ENCODE measurements at places on chromosomes 11 and 22.

- no peak for DNase-seq
Measured at GRCh38 chr11:65442842-65443331, 20.3 kb downstream of the NEAT1 start.

DNA sequence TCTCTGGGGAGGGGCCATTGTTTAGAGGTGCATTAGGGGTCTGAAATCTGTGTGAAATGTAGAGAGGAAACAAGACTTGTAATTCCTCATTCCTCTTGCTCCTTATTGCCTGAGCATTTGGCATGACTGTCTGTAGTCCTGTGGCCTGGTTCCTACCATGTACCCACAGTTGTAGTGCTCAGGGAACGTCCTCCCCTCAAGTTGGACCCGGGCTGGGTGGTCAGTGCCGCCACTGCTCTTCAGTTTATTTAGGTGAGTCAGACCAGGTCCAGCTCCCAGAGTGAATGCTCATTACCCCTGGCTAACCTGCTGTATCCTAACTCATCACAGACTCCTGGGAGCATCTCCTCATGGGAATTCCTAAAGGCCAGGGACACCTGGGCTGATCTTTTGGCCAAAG is 139.8 kb downstream of the GRIK4 start:
- DNase-seq: no peak

GRCh38 chr11:41392596-41392995 is 66.9 kb downstream of the LRRC4C start:
- no peak for DNase-seq

GRCh38 chr22:28344918-28345703 is 334.5 kb downstream of the TTC28 start:
- DNase-seq: no peak

DNA sequence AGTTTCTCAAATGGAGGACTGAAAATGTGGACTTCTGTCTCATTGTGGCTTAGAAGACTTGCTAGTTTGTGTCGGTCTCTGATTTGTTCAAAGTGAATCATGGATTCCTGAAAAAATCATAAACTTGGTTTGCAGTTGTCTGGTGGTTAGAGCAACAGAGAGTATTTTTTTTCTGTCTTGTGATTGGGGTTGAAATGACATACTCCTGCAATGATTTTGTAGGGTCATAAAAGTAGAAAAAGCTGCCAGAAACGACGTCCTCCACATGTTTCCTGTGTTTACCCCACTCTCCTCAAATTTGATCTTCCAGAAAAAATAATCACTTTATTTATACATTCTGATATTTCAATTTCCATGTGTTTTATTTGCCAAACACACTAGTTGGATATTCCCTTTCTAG is 219.2 kb upstream of the PGR start:
- DNase-seq: no peak

GRCh38 chr11:91178366-91178765 is 955.5 kb upstream of the CHORDC1 start:
- DNase-seq: no peak

DNA sequence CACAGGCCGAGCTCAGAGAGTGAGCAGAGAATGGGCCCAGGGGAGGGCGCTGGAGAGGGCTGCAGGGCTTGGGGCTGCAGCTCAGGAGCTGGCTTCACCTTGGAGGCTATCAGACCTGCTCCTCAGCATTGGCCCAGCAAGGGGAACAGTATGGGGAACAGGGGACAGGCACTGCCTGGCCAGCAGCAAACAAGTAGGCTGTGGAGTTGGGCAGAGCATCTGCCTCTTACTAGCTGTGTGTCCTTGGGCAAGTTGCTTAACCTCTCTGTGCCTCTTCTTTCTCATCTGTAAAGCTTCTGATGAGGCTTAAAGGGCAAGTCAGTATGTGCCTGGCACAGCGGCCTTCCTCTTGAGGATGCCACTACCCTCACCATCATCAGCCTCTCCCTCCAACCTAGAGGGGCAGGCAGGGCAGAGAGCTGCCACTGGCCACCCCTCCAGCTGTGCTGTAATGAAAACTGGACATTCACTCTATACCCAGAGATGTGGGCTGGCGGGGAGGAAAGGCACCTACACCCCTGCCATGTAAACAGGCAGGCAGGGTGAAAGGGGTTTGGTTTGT is 7.5 kb upstream of the CDKN1C start:
- DNase-seq: no peak

- DNase-seq: no peak
Measured at GRCh38 chr22:21896951-21897513, 29.6 kb upstream of the MAPK1 start.

DNA sequence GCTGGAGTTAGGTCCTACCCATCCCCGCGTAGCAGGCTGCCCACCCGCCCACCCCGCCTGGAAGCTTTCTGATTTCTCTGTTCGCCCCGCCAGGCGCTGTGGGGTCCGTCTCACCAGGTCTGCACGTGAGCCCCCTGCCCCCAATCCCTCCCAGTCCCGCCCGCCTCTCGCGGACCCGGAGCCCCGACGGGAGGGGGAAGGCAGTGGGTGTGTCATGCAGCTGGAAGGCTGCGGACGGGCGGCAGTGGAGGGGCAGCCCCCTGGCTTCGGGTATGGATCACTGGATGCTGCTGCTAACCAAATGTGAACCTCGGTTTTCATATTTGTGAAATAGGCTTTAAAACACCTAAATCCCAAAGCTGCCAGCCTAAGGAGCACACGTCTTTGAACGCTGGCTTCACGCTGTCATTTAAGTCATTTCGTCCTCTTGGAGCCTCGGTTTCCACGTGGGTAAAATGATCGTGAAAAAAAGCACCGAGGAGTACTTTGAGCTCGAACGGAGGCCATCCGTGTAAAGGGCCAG is 568 bp upstream of the BIK start:
- no peak for DNase-seq

- DNase-seq: no peak
Measured at GRCh38 chr11:66237867-66238266, 30.6 kb upstream of the RAB1B start.

DNA sequence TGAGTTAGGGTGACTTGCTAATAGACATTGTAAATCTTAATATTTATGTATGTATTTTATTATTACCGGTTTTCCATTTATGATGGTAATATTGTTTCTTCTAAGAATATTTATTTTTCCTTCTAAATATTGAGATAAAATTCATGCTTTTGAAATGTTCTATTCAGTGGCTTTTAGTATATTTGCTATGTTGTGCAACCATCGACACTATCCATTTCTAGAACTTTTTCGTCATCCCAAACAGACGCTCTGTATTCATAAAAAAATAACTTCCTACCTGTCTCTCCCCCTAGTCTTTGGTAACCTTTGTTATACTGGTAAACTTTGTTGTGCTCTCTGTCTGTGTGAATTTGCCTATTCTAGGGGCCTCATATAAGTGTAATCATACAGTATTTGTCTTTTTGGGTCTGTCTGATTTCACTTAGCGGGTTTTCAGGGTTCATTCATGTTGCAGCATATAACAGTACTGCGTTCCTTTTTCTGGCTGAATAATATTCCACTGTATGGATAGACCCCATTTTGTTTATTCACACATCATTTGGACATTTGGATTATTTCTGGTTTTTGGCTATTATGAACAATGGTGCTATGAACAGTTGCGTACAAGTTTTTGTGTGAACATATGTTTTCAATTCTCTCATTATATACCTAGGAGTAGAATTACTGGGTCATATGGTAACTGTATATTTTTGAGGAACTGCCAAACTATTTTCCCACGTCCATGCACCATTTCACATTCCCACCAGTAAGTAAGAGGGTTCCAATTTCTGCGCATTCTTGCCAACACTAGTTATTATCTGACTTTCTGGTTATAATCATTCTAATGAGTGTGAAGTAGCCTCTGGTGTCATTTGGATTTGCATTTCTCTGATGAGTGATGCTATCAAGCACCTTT is 15.9 kb downstream of the NEAT1 start:
- no peak for DNase-seq

GRCh38 chr22:48249713-48250268 is 1487.3 kb downstream of the TBC1D22A start:
- no peak for DNase-seq

- DNase-seq: no peak
Measured at GRCh38 chr11:120645639-120646038, 134.1 kb downstream of the GRIK4 start.

DNA sequence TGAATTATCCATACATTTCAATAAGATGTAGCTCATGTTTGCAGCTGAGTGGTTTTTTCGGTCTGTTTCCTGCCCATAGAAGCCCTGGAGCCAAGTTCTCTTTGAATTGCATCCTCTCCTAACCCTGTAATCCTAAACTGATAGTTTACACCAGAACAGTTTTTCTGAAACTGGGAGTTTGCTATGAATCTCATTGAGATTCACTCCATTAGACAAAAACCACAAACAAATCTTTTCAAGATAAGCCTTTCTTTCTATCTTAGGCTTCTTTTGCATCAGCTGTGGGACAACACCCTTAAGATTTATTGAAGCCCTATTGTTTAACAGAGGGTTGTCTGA is 324.8 kb downstream of the DYNC2H1 start:
- DNase-seq: no peak

- DNase-seq: no peak
Measured at GRCh38 chr11:61487342-61488025, 21.1 kb upstream of the LRRC10B start.

- no peak for DNase-seq
Measured at GRCh38 chr11:117929142-117929915, at the start of gene TMPRSS13. TMPRSS13 (minus strand) TSS chr11:117929402; CDS start chr11:117929307, 95 bp downstream.

GRCh38 chr11:66619080-66619554 is 2.7 kb downstream of the RBM14 start:
- DNase-seq: no peak

GRCh38 chr11:44862558-44863101 is 88.1 kb downstream of the TP53I11 start:
- no peak for DNase-seq

DNA sequence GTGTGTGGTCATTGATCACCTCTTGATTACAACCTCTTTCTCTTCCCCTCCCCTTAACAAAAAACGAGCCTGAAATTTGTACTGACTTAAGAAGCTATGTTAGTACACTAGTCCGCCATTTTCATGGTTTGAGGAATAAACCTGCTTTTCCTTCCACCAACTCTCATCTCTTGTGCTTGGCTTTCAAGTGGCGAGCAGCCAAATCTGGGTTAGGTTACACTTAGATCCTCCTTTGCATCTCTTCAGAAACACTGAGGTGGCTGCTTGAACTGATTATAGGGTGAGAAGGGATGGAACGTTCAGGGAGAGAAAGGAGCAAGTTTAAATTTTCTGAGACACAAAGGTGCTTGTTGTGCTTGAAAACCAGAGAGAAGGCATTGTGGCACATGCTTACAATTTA is 2171.4 kb downstream of the LRRC4C start:
- DNase-seq: no peak

GRCh38 chr11:121308816-121309215 is 16.2 kb downstream of the SC5D start:
- DNase-seq: no peak

DNA sequence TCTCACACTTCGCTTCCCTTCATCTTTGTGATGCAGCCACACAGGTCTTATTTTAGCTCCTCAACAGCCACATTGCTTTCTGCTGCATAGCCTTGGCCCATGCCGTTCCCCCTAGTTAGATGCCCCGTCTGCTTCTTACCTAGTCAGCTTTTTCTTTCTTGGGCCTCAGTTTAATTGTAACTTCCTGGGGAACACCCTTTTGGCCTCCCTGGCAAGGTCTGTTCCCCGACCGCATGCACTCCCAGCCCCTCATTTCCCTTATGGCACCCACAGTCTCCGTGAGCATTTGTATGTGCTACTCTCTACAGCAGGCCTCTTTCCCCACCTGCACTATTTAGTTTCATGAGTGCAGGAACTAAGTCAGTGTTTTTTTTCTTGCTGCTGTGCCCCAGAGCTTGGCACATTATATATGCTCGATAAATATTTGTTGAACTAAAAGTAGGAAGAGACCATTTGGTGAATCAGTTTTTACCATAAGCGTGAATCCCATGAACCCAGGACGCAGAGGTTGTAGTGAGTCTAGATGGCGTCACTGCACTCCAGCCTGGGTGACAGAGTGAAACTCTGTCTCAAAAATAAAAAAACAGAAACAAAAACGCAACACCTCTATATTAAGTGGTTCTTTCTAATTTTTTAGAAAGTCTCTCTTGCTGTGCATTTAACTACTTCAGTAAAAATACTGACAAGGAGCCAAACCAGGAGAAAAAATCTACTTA is 38.5 kb downstream of the TNRC6B start:
- no peak for DNase-seq

DNA sequence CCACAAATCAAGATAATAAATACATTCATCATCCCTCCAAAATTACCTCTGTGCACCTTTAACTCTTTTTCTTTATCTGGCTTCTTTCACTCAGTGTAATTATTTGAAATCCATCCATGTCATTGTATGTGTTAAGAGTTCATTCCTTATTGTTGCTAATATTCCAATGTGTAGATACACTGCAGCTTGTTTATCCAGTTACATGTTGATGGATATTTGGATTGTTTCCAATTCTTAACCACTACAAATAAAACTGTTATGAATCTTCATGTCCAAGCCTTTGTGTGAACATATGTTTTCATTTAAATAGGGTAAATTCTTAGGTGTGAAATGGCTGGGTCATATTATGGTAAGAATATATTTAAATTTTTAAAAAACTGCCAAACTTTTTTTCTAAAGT is 323.3 kb upstream of the NCAM1 start:
- DNase-seq: no peak

DNA sequence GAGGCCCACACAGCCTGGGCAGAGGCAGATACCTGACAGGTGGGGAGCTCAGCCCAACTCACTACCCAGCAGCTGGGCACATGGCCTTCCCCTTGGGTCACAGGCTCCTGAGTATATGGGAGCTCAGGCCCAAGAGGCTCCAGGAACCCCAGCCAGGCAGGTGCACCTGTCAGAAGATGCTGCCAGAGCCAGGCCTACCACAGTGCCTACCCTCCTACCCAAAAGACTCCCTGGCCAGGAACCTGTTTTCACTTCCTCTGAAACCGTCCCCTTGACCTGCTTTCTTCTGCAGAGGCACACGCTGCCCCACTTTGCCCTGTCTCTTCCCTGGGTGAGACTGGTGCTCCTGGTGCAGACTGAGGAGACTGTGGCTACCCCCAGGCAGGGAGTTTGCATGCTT is 2.9 kb downstream of the CHID1 start:
- no peak for DNase-seq

- DNase-seq: no peak
Measured at GRCh38 chr11:129657866-129658525, 157.7 kb upstream of the TMEM45B start.

GRCh38 chr11:10478574-10479550 is 23.8 kb downstream of the AMPD3 start:
- no peak for DNase-seq

Measured in stimulated activated CD8-positive, alpha-beta memory T cell treated with anti-CD3 and anti-CD28 coated beads, Interleukin-4, amount 100 ng/mL, for 4 hours (primary cell).